Caco-2 (cell line): ENCODE measurements at places on chromosomes 3 and 15.

DNA sequence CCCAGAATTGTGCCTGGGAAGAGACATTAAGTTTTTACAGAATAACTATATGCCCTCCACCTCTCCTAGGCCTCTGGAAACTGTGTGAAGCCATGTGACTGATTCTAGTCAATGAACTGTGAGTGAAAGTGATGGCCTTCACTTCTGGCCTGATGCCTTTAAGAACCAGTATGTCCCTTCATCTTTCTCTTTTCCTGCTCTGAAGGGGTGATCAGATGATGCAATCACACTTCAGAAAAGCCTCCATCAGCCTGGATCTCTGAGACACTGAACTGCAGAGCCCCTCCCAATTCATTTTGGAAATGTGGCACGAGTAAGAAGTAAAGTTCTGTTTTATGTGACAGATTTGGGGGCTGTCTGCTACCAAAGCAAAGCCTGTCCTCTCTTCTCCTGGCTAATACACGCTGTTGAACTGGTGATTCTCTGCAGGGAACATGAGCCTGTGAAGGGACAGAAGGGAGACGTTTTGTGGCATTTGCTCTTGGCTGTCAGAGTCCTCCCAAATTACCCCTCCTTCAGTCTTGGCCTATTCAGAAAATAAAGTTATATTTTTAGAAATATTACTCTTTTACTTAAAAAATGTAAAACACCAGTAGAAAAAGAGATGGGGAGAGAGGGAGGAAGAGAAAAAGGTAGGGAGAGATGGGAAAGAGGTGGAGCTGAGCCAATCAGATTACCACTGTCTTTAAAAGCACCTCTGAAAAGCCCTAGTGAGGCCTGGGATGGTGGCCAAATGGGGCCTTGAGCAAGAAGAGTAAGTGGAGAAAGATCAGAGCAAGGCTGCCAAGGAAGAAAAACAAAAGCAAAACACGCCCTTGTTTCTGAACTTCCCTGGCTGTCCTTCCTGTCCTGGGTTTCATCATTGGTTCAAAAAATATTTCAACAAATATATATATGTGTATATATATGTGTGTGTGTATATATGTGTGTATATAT is 40.9 kb upstream of the RYK start:
- no peak for DNase-seq

GRCh38 chr15:57549935-57550334 is 41.8 kb upstream of the MYZAP start:
- DNase-seq, result no peak

DNA sequence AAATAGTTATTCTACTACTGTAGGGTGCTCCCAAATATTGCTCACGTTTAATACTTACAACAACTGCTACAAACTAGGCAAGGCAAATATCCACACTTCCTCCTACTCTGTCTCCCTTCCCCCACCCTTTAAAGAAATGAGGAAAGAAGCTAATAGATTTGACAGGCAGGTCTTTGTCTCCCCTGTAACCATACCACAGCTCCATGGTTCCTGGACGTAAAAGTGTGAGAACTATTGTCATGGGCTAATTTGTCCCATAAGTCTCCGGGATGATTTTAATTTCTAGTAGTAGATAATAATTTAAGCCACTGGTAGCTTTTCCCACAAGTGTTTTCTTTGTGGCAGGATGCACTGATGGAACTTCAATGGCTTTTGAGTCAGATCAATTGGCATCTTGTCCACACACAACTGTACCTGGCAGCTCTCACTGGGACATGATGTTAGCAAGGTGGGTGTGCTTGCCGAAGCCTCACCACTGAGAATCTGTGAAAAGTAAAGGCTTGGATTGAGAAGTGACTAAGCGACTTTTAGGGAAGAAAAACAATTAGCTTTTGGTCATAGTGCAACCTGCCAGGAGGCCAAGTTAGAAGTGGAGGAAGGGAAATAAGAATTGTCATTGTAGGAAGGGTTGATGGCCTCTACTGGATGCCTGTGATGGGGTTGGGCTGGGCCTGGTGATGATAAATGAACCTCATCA is 1.4 kb upstream of the CPOX start:
- DNase-seq, result no peak

DNA sequence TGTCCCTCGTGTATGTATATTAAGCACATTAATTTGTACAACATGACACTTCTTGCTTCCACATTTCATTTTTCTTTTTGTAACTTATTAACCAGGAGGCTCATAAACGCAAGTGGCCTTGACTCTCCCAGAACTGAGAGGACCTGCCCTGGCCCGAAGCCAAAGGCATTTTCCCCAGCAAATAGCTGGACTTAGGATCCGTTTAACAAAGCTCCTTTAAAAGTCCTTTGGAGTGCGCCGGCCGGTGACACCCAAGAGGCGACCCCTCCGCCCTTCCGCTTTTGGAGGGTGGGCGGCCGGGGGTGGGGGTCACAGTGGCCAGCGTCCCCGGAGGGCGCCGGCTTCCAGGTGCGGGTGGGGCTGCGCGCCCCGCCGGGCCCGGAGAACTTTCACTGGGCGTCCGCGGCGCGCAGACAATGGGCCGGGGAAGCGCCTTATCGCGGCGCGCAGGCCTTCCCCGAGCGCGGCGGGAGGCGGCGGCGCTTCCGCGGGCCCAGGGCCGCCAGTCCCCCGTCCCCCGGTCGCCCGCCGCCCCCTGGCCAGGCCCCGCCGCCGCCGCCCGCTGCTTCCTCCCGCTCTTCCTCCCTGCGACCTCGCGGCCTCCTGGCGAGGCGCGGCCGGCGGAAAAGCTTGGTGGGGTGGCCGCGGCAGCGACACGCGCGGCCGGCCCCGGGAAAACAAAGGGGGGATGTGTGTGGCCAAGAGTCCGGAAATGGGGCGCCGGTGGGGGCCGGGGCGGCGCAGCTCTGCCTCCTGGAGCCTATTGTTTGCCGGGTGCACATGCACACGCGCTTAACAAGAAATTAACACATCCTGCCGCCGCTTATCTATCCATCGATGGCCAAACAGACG is 613.4 kb downstream of the MCTP2 start:
- peak; percentile 78 for DNase-seq

GRCh38 chr3:38551026-38551832 is 55.1 kb downstream of the EXOG start:
- no peak for DNase-seq
